ENCODE measurements at places on chromosomes 4 and X.

DNA sequence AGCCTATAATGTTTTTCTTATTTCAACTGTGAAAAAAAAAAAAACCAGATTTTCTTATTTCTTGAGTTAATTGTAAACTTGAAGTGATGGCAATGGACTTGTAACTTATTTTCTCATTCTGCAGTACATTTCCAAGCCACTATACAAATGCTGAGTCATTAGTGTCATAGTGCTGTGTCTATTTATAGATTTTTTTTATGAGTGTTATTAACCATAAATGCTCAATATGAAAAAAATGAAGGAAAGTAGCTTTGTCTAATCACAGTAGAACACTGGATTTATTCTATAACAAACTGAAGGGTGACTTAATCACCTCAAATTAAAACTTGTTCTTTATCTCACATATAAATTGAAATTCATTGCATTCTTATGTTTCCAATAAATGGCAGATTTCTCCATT lies 718.6 kb downstream of the CCSER1 start:
- DNase-seq: no peak

DNA sequence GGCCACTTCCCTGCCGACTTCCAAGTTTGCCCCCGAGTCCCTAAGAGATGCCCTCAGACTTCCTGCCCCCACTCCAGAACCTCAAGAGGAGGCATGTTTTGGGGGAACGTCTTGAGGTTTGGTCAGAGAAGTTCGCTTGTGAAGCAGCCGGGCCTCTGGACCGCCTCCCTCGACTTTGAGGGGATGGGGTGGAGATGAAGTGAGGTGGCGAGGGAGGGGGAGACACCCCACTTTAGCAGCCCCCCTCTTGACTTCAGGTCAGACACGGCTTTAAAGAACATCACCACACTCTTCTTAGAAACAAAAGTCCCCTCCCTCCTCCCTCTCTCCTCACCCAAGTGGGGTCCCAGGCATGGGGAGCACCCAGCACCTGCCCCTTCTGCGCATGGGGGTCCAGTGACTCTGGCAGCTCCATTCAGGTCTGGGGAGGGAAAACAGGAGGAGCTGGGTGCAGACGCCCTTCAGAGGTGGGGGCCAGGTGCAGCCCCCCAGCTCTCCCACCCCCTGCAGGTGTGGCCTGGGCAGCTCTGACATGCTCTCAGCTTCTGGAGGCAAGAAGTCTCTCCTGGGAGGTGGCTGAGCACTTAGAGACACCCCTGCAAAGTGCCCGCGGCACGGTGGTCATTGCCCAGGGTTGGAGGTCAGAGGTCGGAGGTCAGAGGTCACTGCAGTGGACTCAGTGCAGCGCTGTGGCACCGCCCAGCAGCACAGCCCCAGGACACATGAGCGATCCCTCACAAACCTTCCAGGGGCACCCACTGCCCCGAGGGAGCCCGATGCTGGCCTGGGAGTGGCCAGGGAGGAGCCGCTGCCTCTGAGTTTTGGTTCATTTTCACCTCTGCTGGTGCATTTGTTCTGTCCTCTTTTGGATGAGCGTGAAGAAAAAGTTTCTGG lies 108.8 kb downstream of the CPZ start:
- DNase-seq: no peak

DNA sequence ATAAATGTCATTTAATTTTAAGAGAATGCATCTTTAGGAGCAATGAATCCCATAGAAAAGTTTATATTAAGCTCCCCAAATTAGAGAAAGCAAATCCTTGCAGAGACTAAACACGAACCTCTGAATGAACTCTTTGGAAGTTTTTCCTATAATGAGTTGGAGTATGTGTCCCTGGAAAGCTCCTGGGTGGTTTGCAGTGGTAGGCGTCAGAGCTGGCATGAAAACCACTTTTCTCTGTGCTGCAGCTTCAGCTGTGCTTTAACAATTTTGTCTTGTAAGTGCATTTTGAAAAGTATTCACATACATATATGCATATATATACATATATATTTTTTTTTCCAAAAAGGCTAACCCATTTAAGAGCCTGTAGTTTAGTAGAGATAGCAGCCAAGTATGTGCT lies 148.7 kb upstream of the TBC1D9 start:
- no peak for DNase-seq

DNA sequence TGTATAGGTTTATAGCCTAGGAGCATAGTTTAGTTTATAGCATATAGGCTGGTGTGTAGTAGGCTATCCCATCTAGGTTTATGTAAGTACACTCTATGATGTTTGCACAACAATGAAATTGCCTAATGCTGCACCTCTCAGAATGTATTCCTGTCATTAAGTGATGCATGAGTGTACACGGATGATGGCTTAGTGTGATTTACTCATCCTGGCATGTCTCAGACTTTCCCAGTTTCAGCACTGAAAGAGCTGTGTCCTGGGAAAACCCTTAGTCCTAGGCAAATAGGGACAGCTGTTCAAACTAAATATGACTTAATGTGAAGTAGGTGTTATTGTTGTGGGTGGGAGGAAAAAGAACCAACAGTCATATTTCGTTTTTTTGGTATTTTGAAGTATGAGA lies 264.9 kb upstream of the MAGEB18 start:
- no peak for DNase-seq

DNA sequence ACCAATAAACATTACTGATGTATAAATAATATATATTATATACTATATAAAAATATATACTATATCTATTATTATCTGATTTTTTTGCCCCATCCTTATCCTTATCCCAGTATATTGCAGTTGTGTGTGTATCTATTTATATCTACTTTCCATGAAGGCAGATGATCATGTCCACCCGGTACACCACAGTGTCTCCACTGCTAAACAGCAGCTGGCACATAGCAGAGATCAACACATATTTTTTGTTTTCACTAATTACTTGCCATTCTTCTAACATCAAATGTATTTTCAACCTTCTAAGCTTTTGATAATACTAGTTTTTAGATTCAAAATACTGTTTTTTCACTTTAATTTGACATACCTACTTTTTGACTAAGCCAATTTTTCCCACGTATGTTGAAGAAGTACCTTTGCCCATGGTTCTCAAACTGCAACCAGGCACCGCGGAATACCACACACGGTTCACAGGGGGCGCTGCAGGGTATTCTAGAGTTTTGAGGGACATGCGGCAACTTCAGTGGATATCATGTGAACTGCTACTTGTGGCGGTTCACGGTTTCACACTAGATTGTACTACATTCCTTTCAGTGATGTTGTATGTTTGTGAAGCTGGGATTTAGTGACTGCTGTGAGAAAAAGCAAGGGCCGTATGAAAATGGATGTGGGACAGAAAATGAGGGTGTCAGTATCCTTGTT lies 182.5 kb upstream of the NPY2R start:
- no peak for DNase-seq

DNA sequence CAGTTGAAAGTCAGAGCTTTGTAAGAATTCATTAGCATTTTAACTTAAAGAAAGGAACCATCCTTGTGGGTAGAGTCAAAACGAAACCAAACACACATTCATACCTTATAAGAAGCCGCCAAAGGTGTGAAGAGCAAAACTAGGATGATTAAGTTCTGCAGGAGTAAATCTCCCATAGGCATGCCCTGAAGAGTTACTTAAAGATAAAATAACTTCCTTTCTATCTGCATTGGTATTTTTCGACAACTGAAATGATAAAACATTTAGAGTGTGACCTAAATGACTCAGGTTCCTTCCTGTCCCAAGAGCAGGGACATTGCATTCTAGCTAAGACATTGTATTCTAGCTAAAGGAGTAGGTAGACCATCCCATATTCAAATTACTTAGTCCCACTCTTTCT lies 75.3 kb downstream of the BCOR start:
- no peak for DNase-seq

DNA sequence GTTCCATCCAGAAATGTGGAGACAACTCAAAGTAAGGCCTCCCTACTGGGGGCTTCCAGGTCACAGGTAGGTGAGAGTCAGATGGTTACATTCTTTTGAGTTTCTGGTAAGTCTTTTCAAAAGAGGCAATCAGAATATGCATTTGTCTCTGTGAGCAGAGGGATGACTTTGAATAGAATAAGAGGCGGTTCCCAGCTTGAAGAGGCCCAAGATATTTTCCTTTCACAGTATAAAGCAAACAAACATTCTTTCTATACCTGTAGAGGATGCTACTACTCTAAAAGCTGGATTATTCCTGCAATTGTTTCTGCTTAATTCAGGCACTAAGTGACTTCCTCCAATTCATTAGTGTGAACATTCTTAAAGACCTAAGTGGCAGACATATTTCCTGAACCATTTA lies 44.4 kb downstream of the DIAPH2 start:
- DNase-seq: no peak

- DNase-seq: no peak
Observed at GRCh38 chr4:183163135-183163534, 64.1 kb downstream of the WWC2 start.

DNA sequence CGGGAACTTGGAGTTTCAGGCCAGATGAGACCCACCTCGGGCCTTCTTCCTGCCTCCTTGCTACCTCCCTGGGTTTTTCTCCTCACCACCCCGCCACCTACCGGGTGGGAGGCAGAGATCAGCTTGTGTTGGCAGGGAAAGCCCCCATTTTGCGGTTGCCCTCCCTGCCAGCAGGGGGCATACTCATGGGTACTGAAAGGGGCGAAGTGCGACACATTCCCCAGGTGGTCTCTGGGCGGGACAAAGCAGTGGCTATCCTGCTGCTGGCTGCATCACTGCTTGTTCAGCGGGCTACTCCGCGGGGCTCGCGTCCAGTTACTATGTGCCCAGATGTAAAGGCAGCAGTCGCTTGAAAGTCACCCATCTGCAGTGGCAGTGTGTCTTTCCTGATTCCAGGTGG lies 330.3 kb downstream of the PDHA2 start:
- no peak for DNase-seq

GRCh38 chrX:131762802-131763234 lies 218.9 kb downstream of the OR13H1 start:
- DNase-seq: no peak

- DNase-seq: no peak
Observed at GRCh38 chrX:40304115-40304514, 206.4 kb upstream of the BCOR start.

DNA sequence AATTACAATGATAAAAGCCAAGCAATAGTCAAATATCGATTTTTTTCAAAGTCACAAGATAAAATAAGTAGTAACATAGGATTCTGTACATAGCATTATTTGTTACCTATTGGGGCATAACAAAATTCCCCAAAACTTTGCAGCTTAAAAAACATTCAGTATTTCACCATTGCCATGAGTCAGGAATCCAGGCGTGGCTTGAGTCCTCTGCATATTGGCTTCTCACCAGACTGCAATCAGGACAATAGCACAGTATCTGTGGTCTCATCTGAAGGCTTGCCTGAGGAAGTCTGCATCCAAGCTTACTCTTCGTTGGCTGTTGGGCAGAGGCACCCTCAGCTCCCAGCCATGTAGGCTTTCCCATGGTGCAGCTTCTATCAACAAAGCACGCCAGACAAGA lies 6.2 kb upstream of the CTBP1 start:
- no peak for DNase-seq

- DNase-seq: no peak
Observed at GRCh38 chr4:3451956-3452355, 10.2 kb downstream of the HGFAC start.

GRCh38 chr4:110271986-110272385 lies 73.6 kb upstream of the ELOVL6 start:
- DNase-seq: no peak

- DNase-seq: no peak
Observed at GRCh38 chr4:39369301-39369700, 3.1 kb upstream of the RFC1 start.

DNA sequence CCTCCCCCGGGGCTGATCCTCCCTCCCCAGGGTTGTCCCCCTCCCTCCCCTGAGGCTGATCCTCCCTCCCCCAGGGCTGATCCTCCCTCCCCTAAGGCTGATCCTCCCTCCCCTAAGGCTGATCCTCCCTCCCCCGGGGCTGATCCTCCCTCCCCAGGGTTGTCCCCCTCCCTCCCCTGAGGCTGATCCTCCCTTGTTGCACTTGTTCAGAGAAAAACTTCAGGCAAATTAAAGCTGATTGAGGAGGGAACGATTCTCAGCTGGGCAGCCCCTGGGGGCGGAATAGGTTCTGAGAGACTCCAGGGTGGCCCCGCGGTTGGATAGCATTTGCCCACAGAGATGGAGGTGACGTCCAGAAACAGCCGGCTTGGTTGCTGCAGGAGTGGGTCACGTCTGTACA lies 110.7 kb upstream of the ADRA2C start:
- DNase-seq: no peak

- no peak for DNase-seq
Observed at GRCh38 chr4:180335566-180335965, 1907.6 kb upstream of the TENM3 start.

- DNase-seq: no peak
Observed at GRCh38 chr4:5887361-5888221, 5.3 kb downstream of the CRMP1 start.

GRCh38 chrX:47248576-47248975 lies 15.8 kb downstream of the USP11 start:
- DNase-seq: no peak

GRCh38 chr4:144582105-144582850 lies 63.7 kb upstream of the HHIP start:
- DNase-seq: no peak

- DNase-seq: no peak
Observed at GRCh38 chrX:134752981-134753717, 94.9 kb upstream of the PLAC1 start.
